Fibroblast of skin of right quadriceps (primary cell): ENCODE measurements at places on chromosomes 12 and 14.
A peak's percentile ranks its signal among the peaks of the same experiment; 100 is the strongest.

DNA sequence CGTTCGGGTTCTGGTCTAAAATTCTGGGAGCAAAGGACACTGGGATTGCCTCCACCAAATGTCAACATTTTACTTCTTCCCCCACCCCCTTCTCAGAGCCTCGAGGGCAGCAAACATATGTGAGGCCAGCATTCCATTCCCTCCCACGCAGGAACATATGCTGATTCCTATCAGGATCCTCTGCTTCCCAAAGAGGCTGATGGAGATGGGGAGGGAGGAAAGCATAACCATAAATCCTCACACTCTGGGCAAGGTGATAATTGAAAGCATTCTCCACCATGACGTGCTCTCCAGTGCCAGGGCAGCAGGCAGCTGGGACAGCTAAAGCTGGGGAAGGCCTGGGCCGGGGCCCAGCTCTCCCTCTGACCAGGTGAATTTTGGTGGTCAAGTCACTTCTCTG lies 395.0 kb downstream of the ZFP36L1 start:
- peak; percentile 96 for DNase-seq

GRCh38 chr12:131620520-131620919 lies 90.4 kb upstream of the SFSWAP start:
- no peak for DNase-seq

GRCh38 chr14:58177125-58177524 lies 22.8 kb upstream of the ACTR10 start:
- DNase-seq, result no peak

GRCh38 chr14:93103392-93104080 lies 12.2 kb downstream of the ITPK1 start:
- no peak for DNase-seq

- no peak for DNase-seq
Measured at GRCh38 chr14:65833267-65833880, 420.8 kb downstream of the FUT8 start.

- no peak for DNase-seq
Measured at GRCh38 chr12:45883187-45883586, 107.2 kb downstream of the SCAF11 start.

- DNase-seq, result peak; percentile 37
Measured at GRCh38 chr14:61638595-61639387, 56.5 kb upstream of the HIF1A start.

- no peak for DNase-seq
Measured at GRCh38 chr12:1845886-1846285, 25.5 kb downstream of the LRTM2 start.

GRCh38 chr12:50004696-50005095 lies 20.6 kb downstream of the RACGAP1 start:
- no peak for DNase-seq

DNA sequence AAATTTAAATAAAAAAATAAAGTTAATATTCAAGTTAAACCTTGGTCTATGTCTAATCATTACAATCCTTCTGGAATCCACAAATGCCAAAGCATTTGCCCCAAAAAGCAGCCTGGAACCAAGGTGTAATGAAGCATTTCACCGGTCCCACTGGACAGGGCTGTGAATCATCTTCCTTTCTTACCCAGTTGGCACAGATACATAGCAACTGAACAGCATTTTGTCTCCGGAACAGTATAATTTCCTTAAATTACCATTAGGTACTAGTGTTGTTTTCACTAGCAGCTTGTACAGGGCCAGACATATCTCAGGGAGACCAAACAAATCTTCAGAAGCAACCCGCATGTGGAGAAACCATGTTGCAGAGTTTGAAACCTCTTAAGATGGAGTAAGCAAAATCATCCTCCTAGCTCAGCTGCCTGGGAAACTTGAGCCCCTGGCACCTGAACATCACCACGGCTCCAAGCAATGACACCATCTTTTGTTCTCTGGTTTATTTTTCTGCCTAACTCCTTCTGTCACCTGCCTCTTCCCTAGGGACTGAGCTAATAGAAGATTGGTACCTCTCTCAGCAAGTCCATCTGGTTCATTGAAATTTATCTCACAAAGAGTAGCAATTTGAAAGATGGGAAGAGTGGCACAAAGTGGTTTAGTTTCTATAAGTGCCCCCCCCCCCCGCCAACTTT lies 17.9 kb upstream of the MDM1 start:
- DNase-seq, result no peak

- DNase-seq, result no peak
Measured at GRCh38 chr14:79420725-79421124, 790.6 kb downstream of the DIO2 start.

- peak; percentile 88 for DNase-seq
Measured at GRCh38 chr14:23306412-23307145, at the start of gene BCL2L2. Gene BCL2L2, plus strand, starts transcription at chr14:23306833. Its CDS starts 935 bp downstream, at chr14:23307768.

GRCh38 chr14:60220917-60221316 lies 28.1 kb upstream of the PPM1A start:
- no peak for DNase-seq

DNA sequence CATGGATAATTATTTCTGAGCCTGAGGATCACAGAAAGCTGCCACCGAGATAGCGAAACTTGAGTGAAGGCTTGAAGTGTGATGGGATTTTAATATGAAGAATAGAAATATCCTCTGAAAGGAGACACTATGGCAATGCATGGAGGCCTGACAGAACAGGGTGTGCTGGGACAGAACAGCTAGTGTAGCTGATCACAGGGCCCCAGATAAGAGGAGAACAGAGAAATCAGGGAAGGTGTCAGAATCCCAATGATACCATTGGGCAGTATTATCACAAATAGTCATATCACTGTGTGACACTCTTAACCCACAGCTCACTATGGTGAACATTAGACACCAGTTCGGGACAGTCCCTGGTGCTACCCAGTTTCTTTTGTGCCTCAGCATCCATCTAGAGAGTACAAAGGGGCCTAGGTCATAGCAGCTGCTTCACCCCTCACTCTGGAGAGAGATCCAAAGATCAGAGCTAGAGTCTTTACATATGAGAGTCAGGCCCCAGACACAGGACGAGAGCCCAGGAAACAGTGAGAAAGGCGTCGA lies 506 bp upstream of the OR10P1 start:
- no peak for DNase-seq

DNA sequence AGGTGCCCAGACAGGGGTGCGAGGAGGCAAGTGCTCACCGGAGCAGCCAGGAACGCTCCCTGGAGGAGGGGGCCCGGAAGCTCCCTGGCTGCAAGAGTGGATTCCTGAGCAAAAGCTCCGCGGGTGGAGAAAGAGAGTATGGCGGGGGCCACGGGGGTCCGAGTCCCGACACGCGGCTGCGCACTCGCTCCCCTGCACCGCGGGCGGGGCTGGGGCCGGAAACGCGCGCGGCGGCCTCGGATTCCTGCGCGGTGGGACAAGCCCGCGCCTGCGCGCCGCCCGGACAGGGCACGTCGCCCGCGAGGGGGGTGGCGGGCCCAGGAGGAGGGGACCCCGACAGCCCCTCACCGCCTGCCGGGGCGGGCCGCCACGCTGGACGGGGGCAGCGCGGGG lies 27.8 kb upstream of the GPR132 start:
- DNase-seq, result peak; percentile 71

DNA sequence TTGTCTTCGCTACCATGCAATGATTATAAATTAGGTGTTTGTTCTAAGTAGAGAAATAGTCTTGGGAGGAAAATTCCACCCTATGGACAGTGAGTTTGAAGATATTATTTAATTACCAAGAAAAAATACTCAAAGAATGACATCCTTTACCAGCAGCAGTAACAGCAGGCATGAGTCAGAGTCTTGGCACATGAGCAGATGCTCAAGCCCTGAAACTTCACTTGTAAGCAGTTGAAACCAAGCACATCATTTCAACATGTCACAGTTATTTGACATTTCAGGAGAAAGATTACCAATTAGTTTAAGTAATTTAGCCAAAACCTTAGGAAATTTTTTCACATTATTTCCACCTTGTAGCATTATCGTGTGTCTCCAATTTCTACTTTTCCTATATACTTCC lies 99.2 kb downstream of the C12orf50 start:
- DNase-seq, result peak; percentile 72

- no peak for DNase-seq
Measured at GRCh38 chr12:106941481-106942156, 14.1 kb upstream of the TMEM263 start.

GRCh38 chr12:97567619-97568110 lies 105.1 kb downstream of the RMST start:
- no peak for DNase-seq

GRCh38 chr14:38442208-38442607 lies 186.3 kb upstream of the CLEC14A start:
- DNase-seq, result no peak

DNA sequence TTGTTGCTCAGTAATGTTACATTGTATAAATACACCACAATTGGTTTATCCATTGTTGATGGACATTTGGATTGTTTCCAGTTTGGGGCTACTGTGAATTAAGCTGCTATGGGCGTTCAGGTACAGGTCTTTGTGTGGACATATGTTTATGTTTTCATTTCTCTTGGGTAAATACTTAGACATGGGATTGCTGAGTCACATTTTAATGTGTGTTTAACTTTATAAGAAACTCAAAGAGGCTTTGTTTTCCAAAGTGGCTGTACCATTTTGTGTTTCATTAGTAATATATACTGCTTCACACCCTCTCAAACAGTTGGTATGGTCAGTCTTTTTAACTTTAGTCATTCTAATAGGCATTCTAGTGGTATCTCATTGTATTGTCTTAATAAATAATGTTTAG lies 225.0 kb downstream of the SPTSSA start:
- no peak for DNase-seq

DNA sequence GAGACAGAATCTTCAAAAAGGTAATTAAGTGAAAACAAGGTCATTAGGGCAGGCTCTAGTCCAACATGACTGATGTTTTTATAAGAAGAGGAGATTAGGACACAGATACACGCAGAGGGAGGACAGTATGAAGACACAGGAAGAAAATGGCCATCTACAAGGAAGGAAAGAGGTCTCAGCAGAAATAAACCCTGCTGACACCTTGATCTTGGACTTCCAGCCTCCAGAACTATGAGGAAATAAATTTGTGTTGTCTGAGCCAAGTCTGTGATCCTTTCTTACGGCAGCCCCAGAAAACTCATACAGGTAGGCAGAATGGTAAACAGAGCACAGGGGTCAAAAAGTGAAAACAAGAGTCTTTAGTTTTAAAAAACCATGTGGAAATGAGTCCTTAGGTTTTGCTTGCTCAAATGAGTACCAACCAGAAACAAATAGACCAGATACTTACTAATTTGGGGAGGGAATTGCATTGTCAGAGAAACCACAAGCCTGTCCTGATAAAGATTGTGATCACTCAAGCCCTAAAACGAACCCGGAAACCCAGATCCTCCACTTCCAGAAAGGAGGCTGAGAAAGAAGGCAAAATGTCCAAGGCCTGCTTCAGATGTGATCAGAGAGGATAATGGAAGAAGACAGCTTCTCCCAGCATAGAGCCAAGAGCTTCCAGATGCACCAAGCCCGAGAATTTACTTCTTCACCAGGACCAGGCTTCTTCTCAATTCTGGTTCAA lies 93.9 kb downstream of the DUSP6 start:
- no peak for DNase-seq

DNA sequence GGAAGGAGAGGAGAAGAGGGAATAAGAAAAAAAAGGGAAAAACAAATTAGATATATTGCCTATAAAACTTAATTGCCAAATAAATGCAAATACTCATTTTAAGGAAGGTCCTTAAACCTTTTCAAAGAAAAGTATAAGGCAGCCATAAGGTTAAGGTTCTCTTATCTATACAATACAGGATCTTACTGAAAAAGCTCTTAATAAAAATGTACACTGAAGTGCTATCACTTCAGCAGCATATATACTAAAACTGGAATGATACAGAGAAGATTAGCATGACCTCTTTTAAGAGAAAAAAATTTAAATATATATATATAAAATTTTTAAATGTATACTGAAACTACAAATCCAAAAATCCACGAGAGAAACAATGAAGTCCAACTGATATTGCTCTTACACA lies 65.6 kb downstream of the PPP2R5E start:
- DNase-seq, result no peak
